Activated CD4-positive, alpha-beta T cell treated with anti-CD3 and anti-CD28 coated beads, Interleukin-2, amount 50 U/mL, for 24 hours (primary cell): ENCODE measurements at places on chromosomes 6 and 20.

DNA sequence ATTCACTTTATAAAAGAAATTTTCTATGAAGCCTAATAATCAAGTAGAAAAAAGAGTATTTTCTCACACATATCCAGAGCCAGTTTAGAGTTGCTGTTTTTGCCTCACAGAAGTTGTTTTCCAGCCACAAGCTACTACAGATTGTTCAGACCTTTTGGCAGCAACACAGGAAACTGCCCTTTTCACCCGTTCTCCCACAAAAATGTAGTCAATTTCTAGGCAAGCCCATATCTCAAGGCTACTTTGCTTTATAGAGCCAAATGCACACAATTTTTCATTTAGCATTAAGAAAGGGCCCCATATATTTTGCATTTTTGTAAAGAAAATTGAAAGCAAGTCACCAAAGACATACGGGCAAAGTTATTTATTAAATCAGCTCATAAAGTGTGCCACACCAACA lies 49.5 kb downstream of the EPB41L2 start:
- DNase-seq = no peak

- no peak for DNase-seq
Observed at GRCh38 chr20:39607141-39607540, 645.0 kb downstream of the DHX35 start.

DNA sequence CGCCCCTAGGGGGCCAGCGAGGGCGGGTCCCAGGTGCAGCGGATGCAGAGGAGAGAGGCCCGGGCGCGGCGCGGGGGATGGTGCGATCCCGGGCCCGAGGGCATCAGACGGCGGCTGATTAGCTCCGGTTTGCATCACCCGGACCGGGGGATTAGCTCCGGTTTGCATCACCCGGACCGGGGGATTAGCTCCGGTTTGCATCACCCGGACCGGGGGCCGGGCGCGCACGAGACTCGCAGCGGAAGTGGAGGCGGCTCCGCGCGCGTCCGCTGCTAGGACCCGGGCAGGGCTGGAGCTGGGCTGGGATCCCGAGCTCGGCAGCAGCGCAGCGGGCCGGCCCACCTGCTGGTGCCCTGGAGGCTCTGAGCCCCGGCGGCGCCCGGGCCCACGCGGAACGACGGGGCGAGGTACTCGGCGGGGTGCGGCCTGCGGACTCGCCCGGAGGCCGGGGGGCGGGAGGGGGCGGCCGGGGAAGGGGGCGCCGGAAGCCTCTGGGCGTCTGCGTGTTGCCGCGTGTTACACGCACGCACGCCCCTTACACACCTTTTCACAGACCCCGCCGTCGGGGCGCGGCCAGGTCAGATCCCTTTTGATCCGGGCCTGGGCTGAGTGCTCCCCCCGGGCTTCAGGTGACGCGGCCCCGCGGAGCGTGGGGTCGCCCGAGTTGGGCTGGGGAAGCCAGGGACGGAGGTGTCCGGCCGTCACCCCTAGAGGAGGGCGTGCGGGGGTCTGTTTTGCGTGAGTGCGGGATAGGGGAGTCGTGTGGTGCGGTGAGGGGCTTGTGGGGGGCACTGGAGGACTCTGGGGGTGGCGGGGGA lies 412 bp downstream of the TRIB3 start:
- peak; percentile 52 for DNase-seq

DNA sequence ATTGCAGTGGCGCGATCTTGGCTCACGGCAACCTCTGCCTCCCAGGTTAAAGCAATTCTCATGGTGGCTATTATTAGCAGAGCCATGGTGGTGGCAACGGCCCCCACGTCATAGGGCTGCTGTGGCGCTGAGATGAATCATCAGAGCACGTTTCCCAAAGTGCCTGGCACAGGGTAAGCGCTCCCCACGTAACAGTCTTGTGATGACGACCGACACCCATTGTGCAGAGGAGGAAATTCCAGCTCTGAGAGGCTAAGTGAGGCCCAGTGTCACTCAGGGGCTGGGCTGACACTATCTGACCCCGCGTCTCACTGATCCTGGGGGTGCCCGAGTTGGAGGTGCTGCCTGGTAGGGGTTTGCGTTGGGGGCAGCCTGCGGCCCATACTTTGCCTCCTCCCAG lies 16.2 kb downstream of the SUN5 start:
- DNase-seq = no peak

- DNase-seq = no peak
Observed at GRCh38 chr20:50563133-50563944, 53.2 kb downstream of the PTPN1 start.

DNA sequence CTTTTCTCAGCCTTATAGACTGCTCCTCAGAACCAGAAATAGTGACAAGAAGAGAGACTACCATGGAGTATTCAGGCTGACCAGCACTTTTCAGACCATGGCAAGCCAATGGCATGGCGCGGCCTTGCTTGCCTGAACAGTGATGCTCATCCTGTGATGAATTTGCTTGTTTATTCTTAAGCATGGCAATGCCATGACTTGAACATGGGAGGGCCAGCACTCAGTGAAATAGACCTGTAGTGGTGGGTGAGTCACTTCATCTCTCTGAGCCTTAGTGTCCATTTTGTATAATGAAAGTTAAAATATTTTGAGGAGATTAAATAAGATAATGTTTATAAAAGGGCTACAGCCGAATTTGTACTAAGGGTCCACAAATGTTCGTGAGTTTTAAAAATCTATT lies 79.1 kb downstream of the LRRC1 start:
- no peak for DNase-seq

GRCh38 chr6:35214869-35215664 lies 1.3 kb downstream of the SCUBE3 start:
- DNase-seq = no peak

DNA sequence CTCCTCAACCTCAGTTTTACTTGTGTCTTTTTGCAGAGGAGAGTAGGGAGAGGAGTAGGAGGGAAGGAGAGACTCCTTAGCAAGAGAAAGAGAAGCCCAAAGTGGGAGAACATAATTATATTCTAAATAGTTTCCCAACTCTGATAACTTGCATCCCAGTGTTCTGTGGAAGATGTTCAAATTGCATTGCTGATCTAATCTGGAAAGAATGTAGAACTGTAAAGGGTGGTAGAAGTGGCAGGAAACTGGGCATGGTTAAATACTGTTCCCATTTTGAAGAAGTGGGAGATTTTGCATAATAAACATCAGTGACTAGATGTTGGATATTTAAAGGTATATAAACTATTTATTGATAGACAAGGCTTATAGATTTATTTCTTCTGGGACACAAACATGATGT lies 42.6 kb upstream of the HMGN3 start:
- no peak for DNase-seq

- no peak for DNase-seq
Observed at GRCh38 chr20:55714736-55715135, 290.6 kb downstream of the CBLN4 start.
